ENCODE measurements at places on chromosomes 7 and 10.

GRCh38 chr7:41590986-41591385 is 111.9 kb downstream of the INHBA start:
- DNase-seq, result no peak

- no peak for DNase-seq
Observed at GRCh38 chr7:37601321-37601720, 82.2 kb upstream of the GPR141 start.

- DNase-seq, result no peak
Observed at GRCh38 chr10:122648599-122649428, 50.8 kb downstream of the C10orf120 start.

- no peak for DNase-seq
Observed at GRCh38 chr7:15854841-15855524, 168.5 kb upstream of the MEOX2 start.

GRCh38 chr10:108783897-108784296 is 1139.4 kb downstream of the XPNPEP1 start:
- DNase-seq, result no peak

DNA sequence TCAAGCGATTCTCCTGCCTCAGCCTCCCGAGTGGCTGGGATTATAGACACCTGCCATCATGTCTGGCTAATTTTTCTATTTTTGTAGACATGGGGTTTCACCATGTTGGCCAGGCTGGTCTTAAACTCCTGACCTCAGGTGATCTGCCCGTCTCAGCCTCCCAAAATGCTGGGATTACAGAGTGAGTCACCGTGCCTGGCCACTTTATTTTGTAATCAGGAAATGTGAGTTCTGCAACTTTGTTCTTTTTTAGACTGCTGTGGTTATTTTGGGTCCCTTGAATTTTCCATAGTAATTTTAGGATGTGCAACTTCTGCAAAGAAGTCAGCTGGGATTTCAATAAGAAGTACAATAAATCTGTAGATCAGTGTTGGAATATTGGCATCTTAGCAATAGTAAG is 96.8 kb downstream of the CYTH3 start:
- no peak for DNase-seq

- peak; percentile 80 for DNase-seq
Observed at GRCh38 chr7:94763268-94763667, 107.3 kb upstream of the SGCE start.

GRCh38 chr7:155930061-155930460 is 117.8 kb upstream of the SHH start:
- DNase-seq, result no peak

- DNase-seq, result peak; percentile 41
Observed at GRCh38 chr10:48464121-48464870, 140.6 kb downstream of the ARHGAP22 start.

- DNase-seq, result no peak
Observed at GRCh38 chr10:30027057-30028005, 32.1 kb downstream of the JCAD start.

- peak; percentile 66 for DNase-seq
Observed at GRCh38 chr7:68321076-68321639, 1277.1 kb upstream of the AUTS2 start.

GRCh38 chr10:79443338-79444198 is 1.9 kb downstream of the ZCCHC24 start:
- peak; percentile 68 for DNase-seq

DNA sequence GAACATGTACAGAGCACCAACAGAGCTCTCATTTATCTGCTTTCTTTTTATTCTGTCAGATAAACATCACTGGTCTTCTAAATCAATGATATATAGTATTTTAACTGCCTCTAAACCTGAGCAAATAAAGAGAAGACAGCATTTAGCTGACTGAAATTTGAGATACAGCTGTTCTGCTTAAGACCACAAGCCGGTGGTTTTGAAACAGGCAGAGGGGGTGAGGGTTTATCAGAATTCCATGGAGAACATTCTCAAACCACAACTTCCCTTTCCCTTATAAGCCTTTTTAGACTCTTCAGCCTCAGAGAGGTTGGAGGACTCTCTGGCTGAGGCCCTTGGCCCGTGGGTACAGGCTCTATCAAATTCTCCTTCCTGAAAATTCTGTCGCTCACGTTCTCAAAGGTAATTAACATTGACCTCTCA is 87.4 kb upstream of the RSU1 start:
- DNase-seq, result no peak

DNA sequence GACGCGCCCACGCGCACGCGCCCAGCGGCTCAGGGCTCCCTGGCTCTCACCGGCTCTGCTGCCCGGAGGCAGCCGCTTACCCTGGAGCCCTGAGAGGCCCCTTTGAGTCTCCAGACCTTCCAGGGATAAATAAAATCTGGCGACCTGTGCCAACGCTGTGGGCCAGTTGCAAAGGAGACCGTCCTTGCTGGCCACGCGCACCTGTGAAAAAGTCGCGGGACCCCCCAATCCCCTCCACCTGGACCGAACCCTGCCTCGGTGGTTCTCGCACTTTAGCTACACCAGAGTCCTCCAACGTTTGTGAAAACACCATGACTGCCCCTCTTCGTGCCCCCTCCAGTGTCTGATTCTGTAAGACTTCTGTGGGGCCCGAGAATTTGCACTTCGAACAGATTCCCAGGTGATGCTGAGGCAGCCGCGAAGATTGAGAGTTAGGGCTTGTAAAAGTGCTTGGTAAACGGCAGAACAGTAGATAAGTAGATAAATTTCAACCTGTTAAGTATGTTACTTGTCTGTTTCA is 102.4 kb upstream of the SVIL start:
- DNase-seq, result no peak

DNA sequence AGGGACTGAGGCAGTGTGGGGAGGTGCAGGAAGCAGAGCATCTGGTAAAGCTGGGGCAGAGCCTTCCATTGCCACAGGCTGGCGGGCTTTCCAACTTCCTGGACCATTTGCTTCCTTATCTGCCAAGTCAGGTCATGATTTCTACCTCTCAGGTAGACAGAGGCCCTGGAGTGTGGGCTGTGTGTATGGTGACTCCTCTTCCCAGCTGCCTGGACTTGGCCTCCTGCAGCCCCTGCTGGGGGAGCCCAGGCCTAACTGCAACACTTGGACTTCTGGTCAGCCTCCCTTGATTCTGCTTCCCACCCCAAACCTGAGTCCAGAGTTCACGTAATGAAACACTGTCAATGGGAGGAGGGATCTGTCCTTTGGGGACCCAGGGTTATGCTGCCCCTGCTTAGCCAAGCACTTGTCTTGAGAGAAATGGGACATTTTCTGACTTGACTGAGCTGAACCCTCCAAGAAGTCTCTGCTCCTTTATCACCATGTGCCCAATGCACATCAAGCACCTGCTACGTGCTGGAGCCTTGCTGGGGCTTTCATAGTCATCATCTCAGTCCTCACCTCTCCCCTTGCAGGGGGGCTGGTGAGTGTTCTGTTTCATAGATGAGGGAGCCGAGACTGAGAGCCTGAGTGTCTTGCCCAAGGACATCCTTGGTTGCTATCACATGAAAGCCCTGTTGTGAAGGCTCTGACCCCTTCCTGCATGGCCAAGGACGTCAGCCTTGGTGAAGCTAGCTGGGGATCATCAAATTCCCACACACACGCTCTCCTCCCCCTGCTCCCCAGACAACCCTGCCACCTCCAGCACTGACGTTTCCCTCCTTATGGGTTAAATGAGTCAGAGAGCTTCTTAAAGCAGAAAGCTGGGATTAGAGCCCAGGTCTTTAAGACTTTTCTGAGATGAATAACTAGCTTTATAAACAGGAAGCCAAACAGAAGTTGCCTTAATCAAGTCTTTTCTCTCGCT is 3.4 kb downstream of the CLEC2L start:
- DNase-seq, result no peak

DNA sequence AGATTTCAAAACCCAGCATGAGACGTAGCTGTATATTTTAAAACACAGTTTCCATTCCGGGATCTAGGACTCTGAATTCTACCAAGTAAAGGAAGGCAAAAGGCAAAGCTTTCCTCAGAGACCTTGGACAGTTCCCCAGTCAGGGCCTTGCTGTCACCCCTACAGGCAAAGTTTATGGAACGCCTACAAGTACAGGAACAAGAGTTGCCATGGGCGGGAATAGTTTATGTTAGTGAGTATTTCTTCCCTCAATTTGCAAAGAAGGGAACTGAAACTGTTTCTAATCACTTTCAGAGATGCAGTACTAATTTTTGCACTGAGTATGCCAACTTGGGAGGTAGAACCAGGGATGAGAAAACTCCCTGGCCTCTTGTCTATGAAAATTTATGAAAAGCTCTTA is 68.2 kb upstream of the LRGUK start:
- no peak for DNase-seq

DNA sequence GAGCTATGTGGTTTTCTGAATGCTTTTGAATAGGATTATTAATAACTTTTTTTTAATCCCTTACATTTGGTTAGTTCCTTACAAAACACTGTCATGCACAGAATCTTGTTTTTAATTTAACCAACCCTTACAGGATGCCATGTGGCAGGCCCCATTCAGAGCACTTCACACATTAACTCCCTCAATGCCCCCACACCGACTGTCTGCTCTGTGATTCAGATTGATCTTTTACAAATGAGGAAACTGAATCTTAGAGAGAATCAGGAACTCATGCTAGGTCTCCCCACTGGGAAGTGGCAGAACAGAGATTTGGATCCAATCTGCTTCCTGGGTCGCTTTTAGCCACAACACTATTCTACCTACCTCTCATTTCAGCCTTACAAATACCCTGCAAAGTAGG is 195.8 kb upstream of the NPVF start:
- DNase-seq, result no peak

GRCh38 chr7:134774119-134774518 is 5.3 kb upstream of the CALD1 start:
- no peak for DNase-seq

DNA sequence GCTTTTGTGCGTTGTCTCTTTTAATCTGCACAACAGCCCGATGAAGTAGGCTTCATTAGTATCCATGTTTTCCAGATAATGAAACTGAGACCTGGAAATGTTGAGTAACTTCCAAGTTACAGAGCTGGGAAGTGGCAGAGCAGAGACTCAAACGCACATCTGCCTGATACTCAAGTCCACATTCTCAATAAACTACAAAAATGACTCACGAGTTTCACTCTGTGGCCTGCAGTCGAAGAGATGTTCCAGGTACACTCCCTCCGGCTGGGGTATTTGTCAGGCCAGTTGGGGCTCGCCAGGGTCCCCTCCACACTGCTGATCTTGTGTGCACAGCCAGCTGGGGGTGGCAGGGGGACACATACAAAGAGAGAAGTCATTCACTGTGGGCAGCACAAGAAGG is 17.7 kb upstream of the OPALIN start:
- no peak for DNase-seq

GRCh38 chr7:1386623-1387220 is 72.5 kb downstream of the MICALL2 start:
- DNase-seq, result no peak
